ENCODE measurements at places on chromosomes 2 and 18. TPM values are rescaled to one million over a fixed set of nuclear protein-coding genes. Genes with fewer than 3 reads are reported as not detected.

The FSIP2 gene
- total RNA-seq: under 0.01 TPM

The MOGAT1 gene
- total RNA-seq: not detected

The RANBP2 gene
- 60.0 TPM for total RNA-seq

The HOXD3 gene
- total RNA-seq: 9.1 TPM

The AGXT gene
- not detected for total RNA-seq

The ANKAR gene
- total RNA-seq: 8.3 TPM

The CSRNP3 gene
- total RNA-seq: 0.76 TPM

The FBLN7 gene
- 0.87 TPM for total RNA-seq

The GCKR gene
- not detected for total RNA-seq

The TGIF1 gene
- total RNA-seq: 127 TPM

The CNTNAP5 gene
- under 0.01 TPM for total RNA-seq

The DLX2 gene
- not detected for total RNA-seq

The DLX1 gene
- total RNA-seq: not detected

The LDLRAD4 gene
- 13.4 TPM for total RNA-seq

The LCT gene
- under 0.01 TPM for total RNA-seq

The ATP6V1C2 gene
- under 0.01 TPM for total RNA-seq

The DHRS9 gene
- total RNA-seq: not detected

The ADCYAP1 gene
- total RNA-seq: not detected

The FEV gene
- not detected for total RNA-seq

The CYP20A1 gene
- total RNA-seq: 33.0 TPM

The HMSD gene
- total RNA-seq: not detected

The TRPM8 gene
- not detected for total RNA-seq

The FBXO15 gene
- total RNA-seq: 0.09 TPM
